ENCODE measurements at places on chromosomes 4 and X.

GRCh38 chrX:8846266-8846665 is 45.1 kb upstream of the FAM9A start:
- no peak for DNase-seq

GRCh38 chr4:138275216-138275615 is 33.1 kb upstream of the SLC7A11 start:
- no peak for DNase-seq

DNA sequence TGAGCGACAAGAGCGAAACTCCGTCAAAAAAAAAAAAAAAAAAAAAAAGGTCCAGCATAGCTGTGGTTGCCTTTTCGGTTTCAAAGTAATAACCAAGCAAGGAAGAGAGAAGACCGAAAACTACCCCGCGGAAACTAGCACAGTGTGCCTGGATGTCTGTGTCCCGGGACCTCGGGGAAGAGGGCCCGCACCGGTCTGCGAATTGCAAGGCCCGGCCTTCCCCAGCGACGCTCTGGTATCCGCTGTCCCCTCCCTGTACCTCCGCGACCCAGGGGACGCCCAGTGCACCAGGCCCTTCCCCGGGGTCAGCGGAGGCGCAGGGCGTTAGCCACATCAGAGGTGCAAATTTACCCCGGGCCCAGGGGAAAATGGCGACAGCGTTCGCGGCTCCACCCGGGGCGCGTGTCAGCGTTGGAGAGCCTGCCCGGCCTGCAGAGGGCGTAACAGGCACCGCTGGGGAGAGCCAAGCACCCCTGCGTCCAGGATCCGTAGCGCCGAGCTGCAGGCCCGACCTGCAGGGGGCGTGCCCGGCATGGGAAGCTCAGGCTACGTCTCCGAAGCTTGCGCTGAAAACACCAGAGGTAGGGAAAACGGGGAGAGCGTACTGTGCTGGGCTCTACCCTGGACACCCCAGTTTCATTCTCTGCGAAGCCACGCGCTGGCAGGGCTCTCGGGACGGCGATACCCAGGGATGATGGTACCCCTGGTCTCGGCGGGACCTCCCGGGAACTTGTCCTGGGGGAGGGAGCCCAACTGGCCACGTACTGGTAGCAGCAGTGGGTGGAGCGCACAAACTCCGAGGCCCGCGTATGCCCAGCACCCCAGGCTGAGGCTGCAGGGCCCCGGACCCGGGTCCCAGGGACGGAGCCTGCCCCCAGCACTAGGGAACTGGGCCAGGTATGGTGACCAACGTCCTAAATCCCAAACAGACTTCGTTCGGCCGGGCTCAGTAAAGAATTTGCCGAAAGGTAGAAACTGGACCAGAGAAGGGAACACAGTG is 16.2 kb downstream of the NKX6-1 start:
- DNase-seq, result no peak

GRCh38 chr4:25938787-25939186 is 24.8 kb downstream of the SMIM20 start:
- DNase-seq, result peak; percentile 47

DNA sequence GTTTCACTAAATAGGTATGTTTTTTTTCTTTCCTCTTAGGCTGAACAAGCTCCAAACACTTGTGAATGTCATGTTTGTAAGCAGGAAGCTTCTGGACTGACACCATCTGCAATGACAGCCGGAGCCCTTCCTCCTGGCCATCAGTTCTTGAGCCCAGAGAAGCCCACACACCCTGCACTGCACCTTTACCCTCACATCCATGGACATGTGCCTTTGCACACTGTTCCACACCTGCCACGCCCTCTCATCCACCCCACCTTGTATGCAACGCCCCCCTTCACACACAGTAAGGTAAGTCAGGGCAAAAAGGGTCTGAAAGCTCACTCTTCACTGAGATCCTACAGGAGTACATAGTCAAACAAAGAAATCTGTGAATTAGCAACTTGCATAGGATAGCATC is 84.1 kb downstream of the TNIP2 start:
- DNase-seq, result no peak

DNA sequence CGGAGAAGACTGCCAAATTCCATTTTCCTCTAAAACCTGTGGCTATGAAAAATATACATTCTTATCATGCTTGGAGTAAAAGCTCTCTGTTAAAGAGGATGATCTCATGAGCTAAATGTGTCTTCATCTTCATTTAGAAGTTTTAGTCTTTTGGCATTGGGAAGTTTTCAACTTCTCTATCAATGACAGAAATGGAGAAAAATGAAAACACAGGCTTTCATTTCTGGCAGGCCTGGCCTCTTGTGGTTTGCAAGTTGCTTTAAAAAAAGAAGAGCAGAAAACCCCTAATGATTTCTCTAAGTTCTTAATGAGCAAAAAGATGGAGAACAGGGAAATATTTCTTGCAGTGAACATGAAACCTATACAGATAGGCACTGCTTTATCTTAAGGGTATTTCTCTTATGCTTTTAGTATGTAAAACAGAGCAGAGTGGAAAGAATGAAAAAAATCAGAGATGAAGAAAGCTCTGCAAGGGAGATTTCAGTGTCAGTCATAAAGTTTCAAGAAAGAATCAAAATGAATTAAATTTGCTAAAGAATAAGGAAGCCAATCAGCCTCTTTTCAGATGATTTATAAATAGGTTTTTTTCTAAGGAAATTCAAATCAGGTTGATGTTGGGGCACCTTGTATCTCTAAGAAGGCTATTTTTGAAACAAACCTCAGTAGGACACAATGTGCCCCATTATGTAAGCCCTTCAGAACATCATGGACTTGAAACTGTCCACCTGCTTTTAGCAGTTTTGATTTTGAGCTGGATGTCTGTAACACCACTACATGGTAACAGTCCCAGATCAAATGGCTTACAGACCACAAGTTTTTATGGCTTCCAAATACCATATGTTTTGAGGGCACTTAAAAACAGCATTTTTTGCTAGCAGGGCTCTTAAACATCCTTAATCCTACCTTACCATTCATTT is 225.0 kb downstream of the GRIA3 start:
- DNase-seq, result no peak

DNA sequence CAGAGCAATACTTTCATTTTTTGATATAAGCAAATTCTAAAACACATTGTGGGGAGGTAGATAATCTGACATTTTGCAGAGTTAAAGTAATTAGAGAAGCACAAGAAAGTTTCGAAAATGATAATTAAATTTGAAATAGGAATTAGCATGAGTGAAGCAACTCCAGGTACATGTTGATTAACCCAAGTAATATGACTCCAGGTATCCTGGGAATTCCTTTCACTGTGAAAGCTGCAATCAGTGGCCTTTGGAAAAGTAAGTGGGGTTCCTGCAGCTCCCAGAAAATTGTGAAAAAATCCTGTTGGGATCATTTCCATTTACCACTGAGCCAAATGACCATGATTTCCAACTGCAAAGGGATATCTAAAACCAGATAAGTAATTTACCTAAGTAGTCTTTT is 26.0 kb upstream of the CXCL2 start:
- DNase-seq, result no peak

DNA sequence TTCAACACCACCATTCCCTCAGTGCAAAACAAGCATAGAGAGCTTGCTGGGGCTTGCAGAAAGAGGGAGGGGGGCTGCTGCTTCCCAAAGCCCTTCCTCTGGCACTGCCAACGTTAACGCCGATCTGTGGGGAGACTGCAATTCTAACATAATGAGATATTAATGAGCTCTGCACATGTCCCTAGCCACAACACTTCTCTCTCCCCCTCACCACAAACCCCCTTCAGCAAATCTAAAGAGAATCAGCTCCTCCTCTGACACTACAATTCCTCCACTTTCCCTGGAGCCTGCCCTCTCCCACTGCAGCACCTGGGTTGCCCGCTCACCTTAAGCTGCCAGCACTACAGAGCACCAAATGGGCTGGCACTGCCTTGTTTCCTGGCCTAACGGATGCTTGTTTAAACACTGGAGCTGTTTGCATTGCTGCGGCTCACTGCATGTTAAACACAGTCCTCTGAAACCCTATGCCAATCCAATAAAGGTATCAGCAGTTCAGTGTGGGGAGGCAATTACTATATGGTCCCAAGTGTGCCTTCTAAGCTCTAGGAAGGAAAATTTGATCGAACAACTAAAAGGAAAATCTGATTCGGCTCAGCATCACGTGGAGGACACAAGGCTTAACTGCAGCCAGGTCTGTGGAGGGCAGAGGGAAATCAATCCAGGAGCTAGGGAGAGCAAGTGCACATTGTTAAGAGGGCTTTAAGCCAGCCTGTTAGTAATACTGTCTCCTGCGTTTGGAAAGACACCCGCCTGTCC is 232.4 kb downstream of the MAML3 start:
- no peak for DNase-seq

DNA sequence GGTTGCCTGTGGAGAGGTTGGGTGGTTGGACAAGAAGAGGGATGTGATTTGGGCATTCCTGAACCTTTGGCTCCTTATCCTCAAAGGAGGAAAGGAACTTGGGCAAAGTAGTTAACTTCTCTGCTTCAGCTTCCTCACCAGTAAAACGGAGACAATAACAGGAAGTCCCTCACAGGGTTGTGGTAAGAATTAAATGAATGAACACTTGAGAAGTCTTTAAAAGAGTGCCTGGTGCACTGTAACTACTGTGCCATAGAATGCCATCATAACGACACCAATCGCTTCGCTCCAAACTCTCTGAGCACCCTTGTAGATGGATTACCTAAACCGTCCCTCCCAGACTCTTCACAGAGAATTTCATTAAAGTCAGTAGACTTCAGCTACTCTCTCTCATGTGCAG is 10.5 kb downstream of the ZCCHC18 start:
- no peak for DNase-seq

GRCh38 chr4:94841864-94842221 is 84.1 kb downstream of the BMPR1B start:
- no peak for DNase-seq

DNA sequence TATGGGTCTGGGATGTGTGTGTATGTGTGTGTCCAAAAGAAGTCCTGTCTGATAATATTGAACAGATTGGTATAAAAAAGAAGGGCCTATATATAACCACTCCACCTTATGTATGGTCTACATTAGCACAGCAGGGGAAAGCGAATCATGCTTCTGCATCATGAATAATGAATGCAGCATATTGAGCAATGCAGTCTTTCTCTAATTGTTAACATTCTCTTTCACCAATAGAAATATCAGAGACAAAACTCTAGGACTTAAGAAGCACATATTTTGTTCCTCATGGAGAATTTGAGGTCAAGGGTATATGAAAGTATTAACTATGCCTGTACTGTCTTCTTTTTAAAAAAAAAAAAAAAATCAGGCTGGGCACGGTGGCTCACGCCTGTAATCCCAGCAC is 264.3 kb upstream of the NOCT start:
- no peak for DNase-seq

DNA sequence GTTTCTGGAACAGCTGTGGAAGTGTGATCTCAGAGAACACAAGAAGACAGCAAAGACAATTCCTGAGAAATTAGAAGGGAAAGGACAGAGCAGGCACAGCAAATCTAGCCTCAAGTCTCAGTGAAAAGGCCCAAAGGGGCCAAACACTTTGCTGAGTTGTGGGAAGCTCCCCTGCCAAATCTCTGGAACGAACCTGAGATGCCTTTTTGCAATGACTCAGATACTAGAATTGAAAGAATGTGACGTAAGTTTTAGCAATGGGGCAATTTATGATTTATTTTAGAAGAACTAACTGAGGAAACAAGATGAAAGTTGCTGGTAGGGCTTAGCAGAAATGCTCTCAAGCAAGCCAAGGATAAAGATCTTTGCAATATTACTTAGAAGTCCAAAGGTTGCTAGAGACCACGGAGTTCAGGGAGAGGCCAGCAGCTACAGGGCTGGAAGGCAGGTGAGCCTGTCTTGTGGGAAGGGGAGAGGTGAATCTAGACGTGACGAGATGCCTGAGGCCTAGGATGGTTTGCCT is 92.8 kb downstream of the AMELX start:
- DNase-seq, result no peak

DNA sequence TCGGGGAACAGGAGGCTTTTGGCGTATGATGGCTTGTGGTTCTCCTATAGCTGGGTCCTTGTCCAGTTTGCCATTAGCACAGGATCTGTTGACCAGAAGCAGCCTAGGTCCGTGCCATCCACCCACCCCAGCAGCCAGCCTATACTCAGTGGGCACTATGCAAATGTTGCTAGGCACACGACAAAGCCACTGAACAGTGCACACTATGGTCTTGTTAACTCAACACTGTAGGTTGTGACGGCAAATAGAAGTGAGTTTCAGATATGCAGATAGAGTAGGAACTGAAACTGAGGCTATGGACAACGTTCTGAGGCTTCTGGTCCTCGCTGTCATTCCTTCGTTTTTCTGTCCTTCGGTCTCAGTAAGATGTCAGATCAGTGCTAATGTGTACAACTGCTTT is 541.3 kb upstream of the TENM3 start:
- no peak for DNase-seq

DNA sequence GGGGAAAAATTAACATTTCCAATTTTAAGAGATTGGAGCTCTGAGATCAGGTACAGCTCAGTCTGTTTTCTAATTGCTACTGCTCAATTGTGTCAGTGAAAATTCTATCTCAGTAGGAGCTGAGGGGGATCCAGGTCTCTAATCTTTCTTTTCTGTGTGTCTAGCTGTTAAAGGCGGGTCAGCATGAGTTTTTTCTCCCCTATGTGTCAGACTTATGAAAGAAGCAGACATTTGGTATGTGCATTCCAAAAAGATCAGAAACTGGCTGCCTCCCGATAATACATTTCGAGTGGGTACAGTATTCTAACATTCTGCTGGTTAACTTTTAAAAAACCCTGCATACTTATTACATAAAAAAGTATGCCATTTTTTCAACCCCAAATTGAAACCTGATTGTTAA is 72.4 kb downstream of the PCDH7 start:
- DNase-seq, result no peak

GRCh38 chr4:114599903-114600552 is 1.4 kb downstream of the UGT8 start:
- no peak for DNase-seq

DNA sequence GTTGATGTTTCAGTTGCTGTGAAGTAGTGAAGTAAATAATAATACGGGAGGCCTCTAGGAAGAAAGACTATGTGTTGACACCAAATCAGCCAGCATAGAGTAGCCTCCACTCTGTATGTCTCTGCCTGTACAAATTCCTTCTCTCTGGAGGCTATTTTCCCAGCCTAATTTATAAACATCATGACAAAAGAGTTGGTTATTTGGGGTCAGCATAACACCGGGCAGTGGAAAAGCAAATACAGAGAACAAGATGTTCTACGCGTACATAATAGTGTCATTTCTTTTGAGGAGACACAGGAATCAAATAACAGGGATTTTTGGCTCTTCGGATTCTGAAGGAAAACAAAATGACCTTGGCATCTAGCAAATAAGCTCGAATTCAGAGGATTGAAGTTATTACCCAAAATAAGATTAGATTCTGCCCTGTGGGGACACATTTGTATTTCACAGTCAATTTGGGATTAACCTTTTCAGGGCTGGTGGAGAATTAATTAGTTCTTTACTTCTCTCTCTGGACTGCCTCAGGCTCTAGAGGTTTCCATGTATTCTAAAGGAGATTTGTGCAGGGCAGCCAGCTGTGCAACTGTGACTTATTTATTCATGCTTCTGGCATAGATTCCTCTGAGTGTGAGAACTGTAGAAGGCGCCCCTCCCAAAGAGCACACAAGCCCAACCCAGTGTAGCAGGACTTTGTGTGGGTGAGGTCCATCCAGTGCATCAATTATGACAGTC is 14.1 kb upstream of the SYTL4 start:
- no peak for DNase-seq

GRCh38 chrX:71178908-71179307 is 34.3 kb downstream of the NLGN3 start:
- peak; percentile 30 for DNase-seq

Measured in stimulated activated CD4-positive, alpha-beta T cell treated with anti-CD3 and anti-CD28 coated beads, Interleukin-15, amount 100 ng/mL, for 48 hours (primary cell).